Stimulated activated CD4-positive, alpha-beta T cell treated with anti-CD3 and anti-CD28 coated beads, Interleukin-4, amount 100 ng/mL, for 48 hours (primary cell): ENCODE measurements at places on chromosomes 4 and X.

DNA sequence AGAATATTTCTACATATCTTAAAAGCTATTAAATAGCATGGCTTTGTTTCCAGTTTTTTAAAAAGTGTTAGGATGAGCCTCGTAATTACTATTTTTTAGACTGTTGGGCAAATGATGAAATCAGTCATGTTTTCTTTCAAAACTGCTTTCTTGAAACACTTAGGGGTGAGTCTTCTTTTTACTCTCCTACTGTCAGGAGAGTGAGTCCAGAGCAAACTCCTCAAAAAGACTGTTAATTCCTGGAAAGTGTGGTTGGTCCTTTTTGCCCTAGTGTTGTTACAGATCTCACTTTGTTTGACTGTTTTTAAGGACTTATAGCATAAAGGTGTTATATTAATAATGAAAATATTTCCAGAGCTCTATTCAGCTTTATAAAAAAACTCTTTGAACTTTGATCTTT, 6.3 kb downstream of the GSTCD start:
- no peak for DNase-seq

DNA sequence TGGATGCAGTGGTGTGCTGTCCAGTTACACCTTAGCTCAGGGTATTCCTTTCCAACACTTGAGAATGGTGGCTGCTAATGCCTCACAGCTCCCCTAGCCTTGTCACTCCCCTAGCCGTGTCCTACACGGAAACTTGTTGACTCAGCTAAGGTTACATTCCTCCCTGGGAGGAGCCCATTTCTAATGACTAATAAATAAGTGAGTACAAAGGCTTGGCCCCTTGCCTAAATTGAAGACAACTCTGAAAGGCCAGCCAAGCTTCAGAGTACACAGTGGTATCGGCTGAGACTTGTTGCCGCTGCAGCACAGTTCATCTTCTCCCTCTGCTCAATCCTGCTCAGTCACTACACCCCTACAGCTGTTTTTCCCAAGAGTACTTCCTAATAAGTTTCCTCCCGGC, 21.2 kb upstream of the SLC25A31 start:
- no peak for DNase-seq

- DNase-seq = no peak
Observed at GRCh38 chrX:25241461-25241860, 225.7 kb upstream of the ARX start.

DNA sequence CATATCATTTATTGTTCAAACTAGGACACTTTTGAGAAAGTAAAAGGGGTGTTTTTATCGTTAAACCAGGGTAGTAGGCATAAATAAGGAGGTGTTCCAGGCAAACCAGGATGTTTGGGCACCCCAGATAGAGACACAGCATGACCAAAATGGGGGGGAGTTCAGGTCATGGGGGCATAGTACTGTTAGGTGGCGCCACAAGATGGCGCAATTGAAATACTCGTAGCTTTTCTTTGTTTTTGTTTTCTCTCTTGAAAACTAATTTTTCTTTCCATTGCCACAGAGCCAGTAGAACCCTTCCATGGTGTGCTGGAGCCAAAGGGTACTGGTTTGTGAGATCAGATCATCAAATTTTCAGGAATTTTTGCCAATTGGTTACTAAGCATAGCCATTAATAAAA, 283.4 kb downstream of the BCOR start:
- no peak for DNase-seq

- no peak for DNase-seq
Observed at GRCh38 chr4:176001151-176002006, 64.3 kb upstream of the WDR17 start.

- no peak for DNase-seq
Observed at GRCh38 chr4:71677568-71677967, 106.3 kb downstream of the GC start.

- peak; percentile 73 for DNase-seq
Observed at GRCh38 chr4:119628281-119629141, at the start of gene PDE5A. TSS of gene PDE5A (minus strand) at chr4:119628804. CDS start at chr4:119628671, 133 bp downstream.

- no peak for DNase-seq
Observed at GRCh38 chr4:121726642-121727268, 30.0 kb upstream of the ANXA5 start.

- no peak for DNase-seq
Observed at GRCh38 chr4:101914761-101915160, 124.2 kb downstream of the BANK1 start.

- no peak for DNase-seq
Observed at GRCh38 chr4:184782731-184783373, 42.9 kb downstream of the ACSL1 start.

DNA sequence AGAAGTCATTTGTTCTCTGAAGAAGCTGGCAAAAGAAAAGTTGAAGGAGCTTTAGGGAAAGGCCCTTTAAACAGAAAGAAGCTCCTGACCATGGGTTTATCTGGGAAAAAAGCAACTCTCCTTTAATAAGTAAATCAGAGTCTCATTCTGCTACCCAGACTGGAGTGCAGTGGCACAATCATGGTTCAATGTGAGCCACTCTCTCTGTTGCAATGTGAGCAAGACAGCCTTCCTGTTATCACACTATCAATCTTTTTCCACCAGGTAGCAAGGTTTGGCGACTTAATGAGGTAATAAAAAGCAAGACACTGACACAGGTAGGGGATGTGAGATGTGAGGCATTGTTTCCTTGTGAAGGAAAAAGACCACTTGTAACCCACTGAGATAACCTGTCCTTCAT, 111.3 kb downstream of the SYNPO2 start:
- no peak for DNase-seq

- no peak for DNase-seq
Observed at GRCh38 chr4:124253080-124253479, 459.5 kb downstream of the ANKRD50 start.

- no peak for DNase-seq
Observed at GRCh38 chr4:39814403-39815185, 116.7 kb downstream of the UBE2K start.

DNA sequence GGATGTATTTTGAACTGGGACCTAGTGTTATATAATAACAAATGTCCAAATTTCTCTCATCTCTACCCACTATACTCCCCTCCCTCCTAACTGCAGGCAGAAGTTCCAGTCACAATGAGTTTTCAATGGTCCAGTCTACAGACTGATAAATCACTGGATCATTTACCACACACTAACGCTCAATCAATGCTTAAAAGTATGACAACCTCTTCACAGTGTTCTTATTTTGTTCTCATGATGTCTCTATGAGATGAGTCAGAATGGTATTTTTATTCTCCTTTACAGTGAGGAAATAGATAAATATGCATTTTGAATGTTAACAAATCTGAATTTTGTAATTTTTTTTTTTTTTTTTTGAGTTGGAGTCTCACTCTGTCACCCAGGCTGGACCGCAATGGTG, 83.7 kb upstream of the ETNPPL start:
- DNase-seq = no peak

DNA sequence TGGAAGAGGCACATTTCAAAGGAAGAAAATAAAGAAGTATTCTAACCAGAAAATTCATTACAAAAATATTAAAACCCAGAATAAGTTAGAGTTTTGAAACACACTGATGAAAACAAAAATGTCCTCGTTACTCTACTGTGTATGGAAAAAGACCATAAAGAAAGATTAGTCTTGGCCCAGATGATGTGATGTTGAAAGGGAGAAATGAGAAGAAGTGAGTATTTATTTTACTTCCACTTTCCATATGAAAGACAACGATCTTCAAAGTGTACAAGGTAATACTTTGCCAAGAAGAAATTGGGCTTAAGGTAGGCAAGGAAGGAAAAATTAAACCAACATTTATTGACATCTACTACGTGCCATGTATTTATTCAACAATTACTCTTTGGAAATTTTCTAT, 48.6 kb upstream of the EMCN start:
- DNase-seq = no peak
